CD14-positive monocyte (primary cell): ENCODE measurements at places on chromosomes 6 and 20.
A peak's percentile ranks its signal among the peaks of the same experiment; 100 is the strongest.

- peaks cover 29% of the 10 kb centered on the region for H3K4me1 ChIP-seq
- no peak overlapping the region for H3K27ac ChIP-seq
- no peaks in the 10 kb centered on the region for H3K27me3 ChIP-seq
- no peak overlapping the region for H3K4me3 ChIP-seq
Measured at GRCh38 chr6:71351190-71351589, 62.6 kb downstream of the OGFRL1 start.

GRCh38 chr6:51626391-51626790 is 461.0 kb downstream of the PKHD1 start:
- H3K4me1 ChIP-seq: no peaks in the 10 kb centered on the region
- H3K36me3 ChIP-seq: no peaks in the 10 kb centered on the region
- no peak overlapping the region for H3K27ac ChIP-seq

- H3K4me1 ChIP-seq: no peaks in the 10 kb centered on the region
- H3K27ac ChIP-seq: no peak overlapping the region
- DNase-seq: no peak
- H3K27me3 ChIP-seq: no peaks in the 10 kb centered on the region
Measured at GRCh38 chr6:55239099-55239498, 64.8 kb downstream of the HCRTR2 start.

DNA sequence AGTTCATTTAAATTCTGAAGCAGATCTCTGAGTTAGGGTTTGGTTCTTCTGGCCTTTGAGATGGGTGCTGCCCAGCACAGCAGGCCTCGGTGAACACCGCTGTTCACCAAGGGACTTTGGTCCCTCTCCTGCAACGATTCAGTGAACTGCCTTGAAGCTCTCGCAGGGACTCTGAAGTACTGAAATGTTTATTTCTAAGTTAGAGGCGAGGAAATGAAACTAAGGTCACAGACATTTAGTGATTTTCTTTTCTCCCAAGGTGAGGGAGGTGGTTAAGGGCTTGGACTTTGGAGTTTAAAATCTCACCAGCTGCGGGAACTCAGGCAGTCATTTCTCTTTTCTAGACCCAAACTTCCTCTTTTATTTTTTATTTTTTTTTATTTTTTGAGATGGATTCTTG is 26.2 kb downstream of the E2F3 start:
- peak overlapping the region; percentile 76 for H3K27ac ChIP-seq
- no peak for DNase-seq
- peaks cover 27% of the 10 kb centered on the region for H3K36me3 ChIP-seq
- H3K4me1 ChIP-seq: peaks cover 49% of the 10 kb centered on the region
- no peak overlapping the region for H3K4me3 ChIP-seq

- H3K27me3 ChIP-seq: no peaks in the 10 kb centered on the region
- no peaks in the 10 kb centered on the region for H3K4me1 ChIP-seq
- H3K27ac ChIP-seq: no peak overlapping the region
- H3K4me3 ChIP-seq: no peak overlapping the region
Measured at GRCh38 chr6:69690986-69691385, 105.8 kb downstream of the LMBRD1 start.

DNA sequence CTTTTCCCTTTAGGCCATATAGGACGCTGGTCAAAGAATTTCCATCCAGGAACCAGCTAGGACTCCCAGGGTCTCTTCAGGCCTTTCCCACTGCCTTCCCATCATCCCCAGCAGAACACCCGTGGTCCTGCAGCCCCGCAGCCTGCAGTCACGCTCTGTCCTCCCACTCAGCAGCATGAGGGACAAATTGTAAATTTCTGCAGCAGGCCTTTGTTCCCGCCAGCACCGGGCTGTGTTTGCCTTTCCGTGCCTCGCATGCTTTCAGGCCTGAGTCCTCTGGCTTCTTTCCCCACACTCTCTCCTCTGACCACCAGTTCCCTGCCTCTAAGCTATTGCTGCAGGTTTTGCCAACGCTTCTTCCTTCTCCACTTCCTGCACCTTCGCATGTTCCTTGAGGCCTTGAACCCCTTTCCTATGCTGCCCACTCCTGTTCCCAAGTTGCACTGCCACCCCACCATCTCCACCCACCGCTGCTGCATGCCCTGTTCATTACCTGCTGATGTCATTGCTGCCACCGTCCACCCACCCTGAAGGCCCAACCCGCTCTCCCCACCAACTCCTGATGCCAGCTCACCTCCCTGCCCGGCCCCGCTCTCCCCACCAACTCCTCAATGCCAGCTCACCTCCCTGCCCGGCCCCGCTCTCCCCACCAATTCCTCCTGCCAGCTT is 49.8 kb downstream of the RNASET2 start:
- H3K27ac ChIP-seq: no peak overlapping the region
- no peak for DNase-seq
- no peaks in the 10 kb centered on the region for H3K36me3 ChIP-seq
- no peaks in the 10 kb centered on the region for H3K27me3 ChIP-seq
- H3K4me1 ChIP-seq: peaks cover 27% of the 10 kb centered on the region

DNA sequence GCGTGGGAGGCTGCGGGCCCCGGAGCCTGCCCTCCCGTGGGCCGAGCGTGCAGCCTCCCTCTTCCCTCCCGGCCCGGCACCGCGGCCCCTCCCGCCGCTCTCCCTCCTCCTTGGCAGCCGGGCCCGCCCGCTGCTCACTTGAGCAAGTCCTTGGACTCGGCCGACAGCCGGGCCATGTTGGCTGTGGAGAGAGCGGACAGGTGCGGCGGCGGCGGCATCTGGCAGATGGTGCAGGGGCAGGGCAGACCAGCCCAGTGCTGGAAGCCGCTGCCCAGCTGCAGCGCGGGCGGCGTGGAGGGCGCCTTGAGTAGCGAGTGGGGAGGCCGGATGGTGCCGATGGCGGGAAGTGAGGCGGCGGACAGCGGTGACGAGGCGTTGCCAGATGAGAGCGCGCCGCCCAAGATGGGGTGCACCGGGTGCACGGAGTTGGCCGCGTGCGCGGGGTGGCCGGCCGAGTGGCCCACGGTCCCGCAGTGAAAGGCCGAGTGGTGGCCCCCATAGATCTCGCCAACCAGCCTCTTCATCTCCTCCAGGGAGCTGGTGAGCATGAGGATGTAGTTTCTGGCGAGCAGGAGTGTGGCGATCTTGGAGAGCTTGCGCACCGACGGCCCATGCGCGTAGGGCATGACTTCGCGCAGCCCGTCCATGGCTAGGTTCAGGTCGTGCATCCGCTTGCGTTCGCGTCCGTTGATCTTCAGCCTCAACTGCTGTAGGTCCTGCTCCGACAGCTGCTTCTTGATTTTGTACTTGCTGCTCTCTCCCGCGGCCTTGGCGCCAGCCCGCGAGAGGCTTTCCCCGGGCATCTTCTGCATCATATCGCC is 766 bp downstream of the OLIG3 start:
- DNase-seq: no peak
- no peak overlapping the region for H3K4me3 ChIP-seq
- peaks cover 14% of the 10 kb centered on the region for H3K4me1 ChIP-seq
- H3K36me3 ChIP-seq: no peaks in the 10 kb centered on the region

DNA sequence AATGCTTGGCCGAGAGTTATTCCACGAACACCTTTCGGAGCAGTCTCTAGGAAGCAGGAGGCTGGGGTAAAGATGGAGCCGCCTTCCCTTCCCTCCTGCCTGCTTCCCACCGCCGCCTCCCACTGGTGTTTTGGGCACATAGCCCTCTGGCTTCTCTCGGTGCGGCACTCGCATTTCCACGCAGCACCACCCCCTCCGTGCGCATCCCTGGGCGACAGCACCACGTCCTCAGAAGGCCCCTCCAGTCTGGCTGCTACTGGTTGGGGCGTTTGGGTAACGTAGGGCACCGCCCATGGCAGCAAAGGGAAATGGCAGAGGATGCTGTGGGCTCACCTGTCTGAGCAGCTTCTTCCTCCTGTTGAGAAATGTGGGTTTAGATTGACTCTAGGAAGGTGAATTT is 2.4 kb downstream of the COL20A1 start:
- no peak for DNase-seq
- no peak overlapping the region for H3K4me3 ChIP-seq
- H3K27ac ChIP-seq: no peak overlapping the region
- peaks cover 17% of the 10 kb centered on the region for H3K27me3 ChIP-seq
- no peaks in the 10 kb centered on the region for H3K36me3 ChIP-seq
- H3K4me1 ChIP-seq: no peaks in the 10 kb centered on the region

GRCh38 chr20:59137532-59137931 is 26.1 kb upstream of the ZNF831 start:
- no peaks in the 10 kb centered on the region for H3K27me3 ChIP-seq
- no peak overlapping the region for H3K27ac ChIP-seq
- H3K36me3 ChIP-seq: no peaks in the 10 kb centered on the region
- no peaks in the 10 kb centered on the region for H3K4me1 ChIP-seq

GRCh38 chr20:61118429-61119224 is 133.4 kb upstream of the CDH4 start:
- peaks cover 16% of the 10 kb centered on the region for H3K4me1 ChIP-seq
- no peak overlapping the region for H3K4me3 ChIP-seq
- no peak overlapping the region for H3K27ac ChIP-seq
- DNase-seq: no peak
- no peaks in the 10 kb centered on the region for H3K36me3 ChIP-seq
- peaks cover 11% of the 10 kb centered on the region for H3K27me3 ChIP-seq

DNA sequence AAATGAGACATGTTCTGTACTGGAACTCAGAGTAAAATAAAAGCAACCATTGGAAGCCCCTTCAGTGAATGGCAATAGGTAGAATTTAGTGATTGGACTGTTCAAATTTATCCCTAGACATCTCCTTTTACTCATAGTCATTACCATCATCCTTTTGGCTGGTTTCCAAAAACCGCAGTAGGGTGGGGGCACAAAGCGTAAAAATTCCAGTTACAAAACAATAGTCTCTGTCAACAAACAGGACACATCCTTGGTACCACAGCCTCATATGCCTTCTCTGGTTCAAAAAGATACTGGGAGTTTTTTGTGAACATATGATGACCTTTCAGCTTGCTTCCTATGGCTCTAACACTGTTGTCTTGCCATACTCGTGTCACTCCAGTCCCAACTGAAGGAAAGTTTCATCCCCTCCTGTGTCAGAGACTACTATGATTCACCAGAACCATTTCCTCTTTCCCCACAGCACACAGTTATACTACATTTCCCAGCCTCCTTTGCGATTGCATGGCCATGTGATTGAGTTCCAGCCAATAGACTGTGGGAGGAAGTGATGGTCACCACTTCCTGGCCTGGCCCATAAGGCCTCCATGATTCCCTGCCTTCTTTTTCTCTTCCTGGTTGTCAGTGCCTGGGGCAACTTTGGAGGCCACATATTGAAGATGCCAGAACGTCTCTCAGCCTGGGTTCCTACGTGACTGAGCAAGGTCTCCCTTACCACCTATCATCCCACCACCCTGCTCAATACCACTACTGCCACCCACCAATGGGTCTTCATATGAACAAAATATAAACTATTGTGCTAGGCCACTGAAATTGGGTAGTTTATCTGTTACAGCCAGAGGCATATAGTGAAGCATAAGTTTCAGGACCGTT is 162.4 kb downstream of the ID4 start:
- peak; percentile 25 for DNase-seq
- H3K4me3 ChIP-seq: no peak overlapping the region
- no peaks in the 10 kb centered on the region for H3K27me3 ChIP-seq
- no peaks in the 10 kb centered on the region for H3K4me1 ChIP-seq

DNA sequence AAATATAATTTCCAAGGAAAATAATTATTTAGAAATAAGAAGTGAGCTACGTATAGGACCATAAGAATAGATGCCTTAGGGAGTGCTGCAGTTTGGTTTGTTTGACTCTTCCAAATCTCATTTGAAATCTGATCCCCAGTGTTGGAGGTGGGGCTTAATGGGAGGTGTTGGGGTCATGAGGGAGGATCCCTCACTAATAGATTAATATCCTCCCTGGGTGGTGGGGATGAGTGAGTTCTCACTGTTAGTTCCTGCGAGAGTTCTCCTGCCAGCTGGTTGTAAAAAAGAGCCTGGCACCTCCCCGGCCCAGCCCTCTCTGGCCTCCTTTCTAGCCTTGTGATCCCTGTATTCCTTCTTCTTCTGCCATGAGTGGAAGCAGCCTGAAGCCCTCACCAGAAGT is 69.3 kb downstream of the RCAN2 start:
- no peak overlapping the region for H3K27ac ChIP-seq
- H3K36me3 ChIP-seq: no peaks in the 10 kb centered on the region
- DNase-seq: no peak

GRCh38 chr20:34023937-34024722 is 30.4 kb downstream of the RALY start:
- no peaks in the 10 kb centered on the region for H3K27me3 ChIP-seq
- DNase-seq: no peak
- no peak overlapping the region for H3K4me3 ChIP-seq
- H3K36me3 ChIP-seq: no peaks in the 10 kb centered on the region

DNA sequence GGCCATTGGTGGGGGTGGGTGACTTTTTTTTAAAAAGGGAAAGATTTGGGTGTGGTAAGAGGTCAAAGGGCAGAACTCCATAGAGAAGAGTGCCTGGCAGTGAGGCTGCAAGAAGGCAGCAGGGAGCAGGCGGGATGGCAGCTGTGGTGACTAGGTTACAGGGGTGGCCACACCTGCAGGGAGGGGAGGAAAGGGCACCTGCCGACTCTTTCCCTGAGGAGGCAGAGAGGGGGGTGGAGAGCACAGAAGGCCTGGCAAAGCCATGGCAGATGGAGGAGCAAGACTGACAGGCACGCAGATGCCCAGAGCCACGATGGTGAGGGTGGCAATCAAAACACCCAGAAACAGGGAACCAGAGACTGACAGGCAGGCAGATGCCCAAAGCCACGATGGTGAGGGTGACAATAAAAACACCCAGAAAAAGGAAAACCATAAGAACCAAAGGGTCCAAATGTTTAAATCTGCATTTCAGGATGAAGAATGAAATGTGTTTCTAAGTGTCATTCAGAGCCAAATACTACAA is 19.3 kb downstream of the CST7 start:
- H3K4me3 ChIP-seq: no peak overlapping the region
- H3K36me3 ChIP-seq: peaks cover 80% of the 10 kb centered on the region
- DNase-seq: no peak
- peak overlapping the region; percentile 14 for H3K27ac ChIP-seq

DNA sequence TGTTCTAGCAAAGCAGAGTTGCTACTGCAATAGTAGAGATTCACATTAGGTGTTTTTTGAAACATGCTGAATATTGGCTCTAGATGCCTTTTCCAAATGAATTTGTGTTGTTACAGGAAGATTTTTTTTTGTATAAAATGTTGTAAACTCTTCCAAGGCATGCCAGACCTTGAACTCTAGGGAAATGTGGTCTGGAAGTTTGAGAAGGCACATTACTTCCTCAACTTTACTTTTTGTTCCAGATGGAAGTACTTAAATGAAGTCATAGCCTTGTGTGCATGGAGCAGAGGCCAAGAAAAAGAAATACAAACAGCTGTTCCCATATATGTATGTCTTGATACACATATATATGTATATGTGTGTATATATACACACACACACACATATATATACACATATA is 585.7 kb upstream of the MARCKS start:
- no peaks in the 10 kb centered on the region for H3K27me3 ChIP-seq
- H3K4me1 ChIP-seq: no peaks in the 10 kb centered on the region
- H3K4me3 ChIP-seq: no peak overlapping the region
- H3K36me3 ChIP-seq: no peaks in the 10 kb centered on the region
- no peak for DNase-seq

- DNase-seq: no peak
- H3K27me3 ChIP-seq: peaks cover 28% of the 10 kb centered on the region
- no peaks in the 10 kb centered on the region for H3K4me1 ChIP-seq
- H3K27ac ChIP-seq: no peak overlapping the region
- no peaks in the 10 kb centered on the region for H3K36me3 ChIP-seq
Measured at GRCh38 chr6:154998855-154999254, 3.7 kb downstream of the TIAM2 start.

- no peak for DNase-seq
- H3K27ac ChIP-seq: no peak overlapping the region
- no peaks in the 10 kb centered on the region for H3K27me3 ChIP-seq
Measured at GRCh38 chr6:18753076-18753475, 365.9 kb downstream of the RNF144B start.
